Stimulated activated CD8-positive, alpha-beta memory T cell treated with anti-CD3 and anti-CD28 coated beads, Interleukin-15, amount 100 ng/mL, for 24 hours (primary cell): ENCODE measurements at places on chromosomes 1 and 21.

- no peak for DNase-seq
Measured at GRCh38 chr1:173276922-173277800, 70.0 kb upstream of the TNFSF4 start.

GRCh38 chr1:188240772-188241406 is 1412.1 kb downstream of the PLA2G4A start:
- DNase-seq = no peak

GRCh38 chr21:41180752-41181151 is 12.8 kb downstream of the BACE2 start:
- no peak for DNase-seq

GRCh38 chr1:77120950-77121349 is 98.3 kb downstream of the PIGK start:
- no peak for DNase-seq

- DNase-seq = no peak
Measured at GRCh38 chr1:117049857-117050256, 10.3 kb upstream of the TTF2 start.

GRCh38 chr1:161185282-161185682 is 8.0 kb upstream of the B4GALT3 start:
- no peak for DNase-seq

GRCh38 chr1:163876546-163876945 is 554.8 kb downstream of the NUF2 start:
- no peak for DNase-seq

- DNase-seq = no peak
Measured at GRCh38 chr21:42013931-42014330, 3.8 kb upstream of the ZBTB21 start.

GRCh38 chr1:149846042-149846441 is 53.3 kb upstream of the BOLA1 start:
- DNase-seq = no peak

GRCh38 chr21:16500271-16500670 is 770.5 kb downstream of the USP25 start:
- DNase-seq = no peak

GRCh38 chr1:17272066-17272465 is 23.2 kb downstream of the PADI3 start:
- no peak for DNase-seq

DNA sequence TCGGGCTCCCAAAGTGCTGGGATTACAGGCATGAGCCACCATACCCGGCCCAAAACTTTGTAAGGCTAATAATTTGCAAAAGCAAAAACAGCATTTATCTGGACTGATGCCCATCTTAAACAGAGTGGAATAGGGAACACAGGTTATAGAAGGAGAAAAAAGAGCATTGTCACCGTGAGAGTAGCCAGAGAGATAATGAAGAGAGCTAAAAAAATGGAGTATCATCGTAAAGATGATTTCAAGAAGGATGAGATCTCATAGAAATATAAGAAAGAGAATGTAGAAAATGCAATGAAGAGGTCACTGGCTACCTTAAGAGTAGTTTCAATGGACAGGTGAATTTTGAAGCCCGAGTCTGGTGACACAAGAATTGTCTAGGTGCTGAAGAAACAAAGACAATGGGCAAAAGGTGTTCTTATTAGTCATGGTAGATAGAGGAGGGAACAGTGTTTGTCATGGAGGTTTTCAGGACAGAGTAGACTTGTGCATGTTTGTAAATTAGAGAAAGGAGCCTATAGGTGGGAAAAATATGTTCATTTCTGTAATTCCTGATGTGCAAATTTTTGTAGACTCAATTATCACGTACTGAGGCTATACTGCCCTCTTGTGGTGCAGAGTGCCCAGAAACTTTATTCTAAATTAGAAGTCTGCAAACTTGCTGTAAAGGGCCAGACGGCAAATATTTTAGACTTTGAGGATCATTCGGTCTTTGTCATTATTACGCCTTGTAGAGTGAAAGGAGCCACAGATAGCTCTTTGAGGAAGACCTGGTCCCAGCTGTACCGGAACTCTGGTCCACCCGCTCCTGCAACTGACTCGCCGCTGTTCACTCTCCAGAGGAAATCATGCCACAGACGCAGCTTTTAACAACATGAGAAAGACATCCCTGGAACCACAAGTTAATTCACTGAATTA is 8.1 kb upstream of the TMEM183A start:
- no peak for DNase-seq

DNA sequence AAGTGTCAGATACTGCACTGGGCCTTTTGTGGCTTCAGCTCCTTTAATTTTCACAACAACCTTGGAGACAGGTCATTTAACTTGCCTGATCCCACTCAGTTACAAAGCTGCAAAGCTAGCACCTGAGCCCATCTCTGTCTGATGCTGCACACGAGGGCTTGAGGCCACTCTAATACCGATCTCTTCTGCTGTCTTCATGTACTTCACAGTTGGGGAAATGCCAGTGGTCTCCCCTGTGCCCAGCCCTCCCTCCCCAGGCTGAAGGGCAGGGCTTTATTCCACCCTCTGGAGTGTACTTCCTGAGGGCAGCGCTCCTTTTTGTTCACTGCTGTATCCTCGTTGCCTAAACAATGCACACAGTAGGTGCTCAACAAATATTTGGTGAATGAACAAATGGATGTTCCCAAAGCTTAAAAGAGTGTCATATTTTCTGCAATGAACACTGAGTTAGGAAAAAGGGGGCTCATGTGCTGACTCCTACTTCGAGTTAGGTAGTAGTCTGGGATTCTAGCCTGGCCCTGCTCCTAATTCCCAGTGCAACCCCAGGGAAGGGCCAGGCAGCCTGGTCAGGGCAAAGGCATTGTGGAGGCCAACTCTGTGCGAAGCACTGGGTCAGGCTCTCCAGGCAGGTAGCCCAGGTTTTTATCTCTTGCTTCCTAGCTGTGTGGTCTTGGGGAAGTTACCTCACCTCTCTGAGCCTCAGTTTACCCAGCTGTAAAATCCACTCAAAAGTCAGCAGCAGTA is 1.1 kb downstream of the TMCO4 start:
- no peak for DNase-seq
